PC-3 (cell line): ENCODE measurements at places on chromosomes 6 and 20. TPM values are rescaled to one million over a fixed set of nuclear protein-coding genes. Genes with fewer than 3 reads are reported as not detected.

GRCh38 chr6:8494730-8495129 is 59.4 kb upstream of the SLC35B3 start:
- DNase-seq, result no peak

DNA sequence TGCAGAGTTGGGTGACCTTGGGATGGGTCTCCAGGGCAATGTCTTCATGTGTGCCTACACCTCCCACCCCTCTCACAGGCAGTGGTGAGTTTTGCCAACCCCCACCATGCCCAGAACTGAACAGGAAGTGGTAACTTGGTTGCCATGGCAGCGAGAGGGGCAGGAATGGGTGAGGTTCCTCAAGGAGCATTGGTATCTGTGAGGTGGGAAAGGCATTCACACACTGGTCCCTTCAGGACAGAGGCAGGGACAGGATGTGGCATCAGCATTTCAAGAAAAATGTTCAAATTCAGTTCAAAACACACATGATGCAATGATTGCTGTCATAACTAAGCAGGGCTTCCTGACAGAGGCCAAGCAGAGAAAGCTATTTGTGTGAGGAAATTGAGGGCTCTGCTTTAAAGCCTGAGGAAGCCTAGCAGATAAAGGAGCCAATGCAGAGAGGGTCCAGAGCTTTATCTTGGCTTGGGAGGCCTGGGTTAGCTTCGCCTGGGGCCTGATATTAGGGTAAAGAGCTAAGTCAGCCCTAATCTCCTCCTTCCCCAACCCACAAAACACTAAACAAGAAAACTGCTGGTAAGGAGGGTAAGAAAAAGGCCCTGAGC is 551 bp downstream of the TREML2 start:
- no peak for DNase-seq

GRCh38 chr6:52261229-52261628 is 16.9 kb upstream of the IL17F start:
- peak; percentile 57 for DNase-seq

DNA sequence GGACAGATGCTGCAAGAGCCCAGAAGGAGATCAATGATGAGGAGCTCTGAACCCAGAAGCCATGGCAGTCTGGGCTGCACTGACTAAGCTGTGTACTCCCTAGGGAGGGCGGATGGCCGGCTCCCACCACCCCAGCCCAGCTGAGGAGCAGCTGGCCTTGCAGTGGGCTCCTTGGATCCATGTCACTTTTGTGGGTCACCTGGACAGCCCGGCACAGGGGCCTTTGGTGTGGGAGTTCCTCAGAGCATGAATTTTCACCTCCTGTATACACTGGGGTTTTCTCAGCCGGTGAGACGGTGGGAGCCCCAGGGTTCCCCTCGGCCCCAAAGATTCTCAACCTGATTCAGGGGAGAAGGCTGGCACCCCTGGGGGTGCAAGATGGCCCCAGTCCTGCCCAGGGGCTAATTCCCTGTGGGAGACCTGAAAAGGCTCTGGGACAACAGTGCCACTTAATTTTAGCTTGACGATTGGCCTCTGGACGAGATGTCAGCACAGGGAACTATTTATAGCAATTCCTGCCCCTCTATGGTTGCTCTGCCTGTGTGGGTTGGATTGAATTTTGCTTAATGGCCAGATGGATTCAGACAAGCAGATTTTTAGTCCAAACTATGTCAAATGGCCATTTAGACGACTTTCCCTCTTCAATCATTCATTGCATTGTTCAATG is 121.6 kb upstream of the PMEPA1 start:
- DNase-seq, result no peak

GRCh38 chr6:100774681-100775080 is 106.4 kb downstream of the ASCC3 start:
- DNase-seq, result peak; percentile 3

CTSZ gene
- total RNA-seq, result 191 and 225 TPM in 2 replicates
